Ovary (tissue), 10 donors: ENCODE measurements at places on chromosomes 7 and 10. TPM values are rescaled to one million over a fixed set of nuclear protein-coding genes. Genes with fewer than 3 reads are reported as not detected.
A peak's percentile ranks its signal among the peaks of the same experiment; 100 is the strongest.

DNA sequence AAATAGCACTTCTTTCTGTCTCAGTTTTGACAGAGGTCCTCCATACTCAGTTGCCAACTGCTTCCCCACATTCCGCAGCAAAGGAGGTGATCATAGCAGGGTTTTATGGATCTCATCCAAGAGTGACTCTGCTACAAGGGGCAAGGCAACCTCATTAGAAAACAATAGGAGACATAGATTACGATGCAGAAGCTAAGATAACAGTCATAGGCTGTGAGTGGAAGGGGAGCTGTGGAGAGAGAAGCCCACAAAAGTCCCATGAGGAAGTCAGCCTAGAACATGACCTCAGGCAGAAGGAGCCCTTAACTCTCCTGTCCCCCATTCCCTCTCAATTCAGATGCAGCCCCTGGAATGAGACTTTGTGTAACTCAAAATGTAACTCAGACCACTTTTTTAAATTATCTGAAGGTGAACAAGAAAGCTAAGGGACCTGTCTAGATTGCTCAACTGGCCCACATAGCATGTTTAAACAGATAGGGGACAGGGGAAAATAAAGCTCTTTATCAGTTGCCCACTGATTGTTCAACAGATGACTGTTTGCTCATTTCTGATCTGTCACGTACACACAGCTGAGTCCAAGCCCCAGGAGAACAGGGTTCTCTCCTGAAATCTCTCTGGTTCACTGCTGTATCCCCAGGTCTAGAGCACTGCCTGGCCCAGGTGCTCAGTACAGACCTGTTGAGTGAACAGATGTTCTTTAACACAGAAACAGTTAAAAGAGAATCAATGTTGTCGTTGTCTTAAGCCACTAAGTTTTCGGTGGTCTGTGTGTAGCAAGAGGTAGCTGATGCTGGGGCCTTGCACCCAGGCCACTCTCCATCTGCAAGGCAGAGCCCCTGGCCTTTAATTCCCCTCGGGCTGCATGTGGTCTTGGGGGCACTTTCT lies 1.5 kb upstream of the NCOA4 start:
- no peak overlapping the region for H3K27ac ChIP-seq
- H3K4me3 ChIP-seq, result no peak overlapping the region
- no peaks in the 10 kb centered on the region for H3K27me3 ChIP-seq
- no peak for DNase-seq
- peaks cover 9% of the 10 kb centered on the region for H3K4me1 ChIP-seq

GRCh38 chr10:456486-456885 lies 233.0 kb downstream of the DIP2C start:
- no peaks in the 10 kb centered on the region for H3K27me3 ChIP-seq
- no peak for DNase-seq
- no peak overlapping the region for H3K27ac ChIP-seq
- no peaks in the 10 kb centered on the region for H3K36me3 ChIP-seq

- DNase-seq, result no peak
- no peaks in the 10 kb centered on the region for H3K27me3 ChIP-seq
- no peaks in the 10 kb centered on the region for H3K36me3 ChIP-seq
- H3K27ac ChIP-seq, result no peak overlapping the region
- H3K4me1 ChIP-seq, result no peaks in the 10 kb centered on the region
Observed at GRCh38 chr10:27714349-27714748, 31.3 kb downstream of the MKX start.

The MEIG1 gene
- total RNA-seq, result not detected

- no peaks in the 10 kb centered on the region for H3K36me3 ChIP-seq
- DNase-seq, result no peak
- no peaks in the 10 kb centered on the region for H3K4me1 ChIP-seq
- H3K27me3 ChIP-seq, result no peaks in the 10 kb centered on the region
- no peak overlapping the region for H3K4me3 ChIP-seq
Observed at GRCh38 chr10:133557381-133557780, 8.0 kb downstream of the SYCE1 start.

DNA sequence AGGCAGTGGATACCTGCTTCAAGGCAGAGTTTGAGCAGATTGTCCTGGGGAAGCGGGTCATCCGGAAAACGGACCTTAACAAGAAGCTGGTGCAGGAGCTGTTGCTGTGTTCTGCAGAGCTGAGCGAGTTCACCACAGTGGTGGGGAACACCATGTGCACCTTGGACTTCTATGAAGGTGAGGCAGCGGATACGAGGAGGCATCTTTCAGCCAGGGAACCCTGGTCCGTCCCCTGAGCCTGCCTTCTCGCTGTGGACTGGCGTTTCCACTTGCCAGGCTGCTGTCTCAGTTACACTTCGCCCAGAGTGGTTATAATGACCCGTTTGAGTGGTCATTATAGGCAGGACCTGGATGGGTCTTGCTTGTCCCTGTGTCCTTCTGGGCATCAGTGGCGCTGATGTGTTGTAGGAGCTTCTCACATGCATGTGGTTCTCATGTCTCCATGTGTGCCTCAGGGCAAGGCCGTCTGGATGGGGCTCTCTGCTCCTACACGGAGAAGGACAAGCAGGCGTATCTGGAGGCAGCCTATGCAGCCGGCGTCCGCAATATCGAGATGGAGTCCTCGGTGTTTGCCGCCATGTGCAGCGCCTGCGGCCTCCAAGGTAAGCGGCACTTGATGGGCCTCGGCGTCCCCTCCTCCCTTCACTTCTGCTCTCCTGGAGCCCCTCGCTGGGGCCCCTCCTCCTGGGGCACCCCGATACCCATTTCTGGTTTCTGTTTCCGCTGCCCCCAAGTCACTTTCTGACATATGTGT lies 18.0 kb downstream of the UPP1 start:
- no peaks in the 10 kb centered on the region for H3K36me3 ChIP-seq
- DNase-seq, result no peak
- H3K27ac ChIP-seq, result no peak overlapping the region
- H3K4me3 ChIP-seq, result no peak overlapping the region
- H3K27me3 ChIP-seq, result no peaks in the 10 kb centered on the region

DNA sequence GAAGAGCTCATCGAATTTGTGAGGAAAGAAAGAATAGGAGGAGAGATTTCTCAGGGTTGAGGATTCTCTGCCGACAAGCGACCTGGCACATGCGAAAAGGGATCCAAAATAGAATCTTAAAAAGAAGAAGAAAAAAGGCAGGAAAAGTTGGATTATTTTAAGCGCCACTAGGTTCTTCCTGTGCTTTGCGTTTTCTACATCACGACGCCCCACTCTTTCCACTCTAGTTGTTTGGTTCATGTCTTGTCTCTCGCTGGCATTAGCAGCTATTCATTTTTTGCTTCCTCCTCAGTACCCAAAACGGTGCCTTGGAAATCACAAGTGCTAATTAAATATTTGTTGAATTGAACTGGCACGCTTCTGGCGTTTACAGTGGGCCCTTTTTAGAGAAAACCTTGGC lies 674 bp upstream of the FRA10AC1 start:
- no peaks in the 10 kb centered on the region for H3K36me3 ChIP-seq
- peaks cover 3% of the 10 kb centered on the region for H3K4me1 ChIP-seq
- no peaks in the 10 kb centered on the region for H3K27me3 ChIP-seq
- H3K27ac ChIP-seq, result peak overlapping the region; percentile 75
- DNase-seq, result no peak

- H3K4me1 ChIP-seq, result peaks cover 11% of the 10 kb centered on the region
- H3K27me3 ChIP-seq, result no peaks in the 10 kb centered on the region
- no peak overlapping the region for H3K27ac ChIP-seq
- no peaks in the 10 kb centered on the region for H3K36me3 ChIP-seq
Observed at GRCh38 chr10:30056281-30056680, 3.1 kb downstream of the JCAD start.

DNA sequence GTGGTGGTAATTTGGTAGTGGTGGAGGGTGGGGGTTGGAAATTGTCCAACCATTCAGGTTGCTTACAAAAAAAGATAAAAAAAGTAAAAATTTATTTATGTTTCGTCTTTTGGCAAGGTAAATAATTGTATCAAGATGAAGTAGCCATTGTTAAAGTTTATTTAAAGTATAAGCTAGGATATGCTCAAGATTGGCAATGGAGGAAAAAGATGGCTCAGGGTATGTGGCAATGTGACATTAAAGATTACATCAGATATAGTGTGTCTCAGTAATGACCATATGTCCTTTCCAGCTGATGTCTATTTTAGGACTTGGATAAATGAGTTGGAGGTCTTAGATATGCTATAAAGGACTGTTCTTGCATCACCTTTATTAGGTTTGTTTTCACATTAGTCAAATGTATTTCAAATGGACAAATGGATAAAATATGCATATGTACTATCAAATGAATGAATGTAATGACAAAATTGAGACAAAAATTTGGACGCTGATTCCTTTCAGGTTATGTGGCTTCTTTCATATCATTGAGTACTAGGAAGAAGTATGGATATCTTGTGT lies 60.9 kb downstream of the ST7 start:
- DNase-seq, result no peak
- H3K4me3 ChIP-seq, result no peak overlapping the region
- no peaks in the 10 kb centered on the region for H3K27me3 ChIP-seq
- H3K36me3 ChIP-seq, result no peaks in the 10 kb centered on the region
- no peak overlapping the region for H3K27ac ChIP-seq

The PCGF6 gene
- total RNA-seq, result 11.4 TPM

DNA sequence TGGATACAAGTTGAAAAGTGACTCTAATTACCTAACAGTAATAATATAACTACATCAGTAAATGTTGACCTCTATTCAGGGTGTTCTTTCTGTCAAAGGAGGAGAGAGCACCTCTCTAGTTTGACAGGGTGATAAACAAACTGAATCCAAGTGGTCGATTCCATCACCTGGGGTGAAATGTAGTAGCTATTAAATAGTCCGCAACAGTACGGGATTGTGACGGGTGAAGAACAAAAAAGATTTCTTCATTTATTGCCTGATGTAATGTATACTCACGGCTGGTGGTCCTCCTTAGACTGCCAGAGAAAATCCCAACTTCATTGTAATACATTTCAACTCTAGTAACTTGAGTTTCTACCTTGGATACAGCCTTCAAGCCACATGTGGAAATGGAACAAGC lies 292.5 kb upstream of the CELF2 start:
- H3K27me3 ChIP-seq, result no peaks in the 10 kb centered on the region
- H3K4me1 ChIP-seq, result no peaks in the 10 kb centered on the region
- no peaks in the 10 kb centered on the region for H3K36me3 ChIP-seq
- DNase-seq, result no peak
- H3K4me3 ChIP-seq, result no peak overlapping the region
- H3K27ac ChIP-seq, result no peak overlapping the region

- no peak overlapping the region for H3K27ac ChIP-seq
- H3K27me3 ChIP-seq, result no peaks in the 10 kb centered on the region
- H3K4me3 ChIP-seq, result peak overlapping the region; percentile 20
- DNase-seq, result peak; percentile 63
- peaks cover 2% of the 10 kb centered on the region for H3K4me1 ChIP-seq
Observed at GRCh38 chr7:92608380-92609322, 18.5 kb upstream of the FAM133B start.

The MYL7 gene
- 0.46 TPM for total RNA-seq

The CCDC3 gene
- total RNA-seq, result 23.9 TPM

GRCh38 chr7:80760292-80760691 lies 121.8 kb downstream of the CD36 start:
- no peak overlapping the region for H3K4me3 ChIP-seq
- H3K27me3 ChIP-seq, result no peaks in the 10 kb centered on the region
- H3K4me1 ChIP-seq, result peaks cover 2% of the 10 kb centered on the region

- no peaks in the 10 kb centered on the region for H3K36me3 ChIP-seq
- DNase-seq, result no peak
- H3K27ac ChIP-seq, result peak within 1 kb of the TSS; percentile 45
- H3K4me3 ChIP-seq, result peak within 1 kb of the TSS; percentile 58
Observed at GRCh38 chr10:3067118-3067858, at the start of gene PFKP. PFKP (plus strand) TSS chr10:3067548; CDS start chr10:3067596, 48 bp downstream.

GRCh38 chr10:125155101-125155500 lies 5.3 kb downstream of the CTBP2 start:
- peak overlapping the region; percentile 32 for H3K27ac ChIP-seq
- H3K36me3 ChIP-seq, result no peaks in the 10 kb centered on the region
- DNase-seq, result peak; percentile 19
- H3K4me3 ChIP-seq, result no peak overlapping the region
- peaks cover 25% of the 10 kb centered on the region for H3K4me1 ChIP-seq
- no peaks in the 10 kb centered on the region for H3K27me3 ChIP-seq

The CFAP70 gene
- total RNA-seq, result 3.5 TPM

GRCh38 chr7:41979834-41980307 lies 257.1 kb downstream of the GLI3 start:
- H3K27ac ChIP-seq, result no peak overlapping the region
- H3K4me3 ChIP-seq, result no peak overlapping the region
- no peaks in the 10 kb centered on the region for H3K27me3 ChIP-seq
- H3K36me3 ChIP-seq, result no peaks in the 10 kb centered on the region

The GPER1 gene
- total RNA-seq, result 3.2 TPM

DNA sequence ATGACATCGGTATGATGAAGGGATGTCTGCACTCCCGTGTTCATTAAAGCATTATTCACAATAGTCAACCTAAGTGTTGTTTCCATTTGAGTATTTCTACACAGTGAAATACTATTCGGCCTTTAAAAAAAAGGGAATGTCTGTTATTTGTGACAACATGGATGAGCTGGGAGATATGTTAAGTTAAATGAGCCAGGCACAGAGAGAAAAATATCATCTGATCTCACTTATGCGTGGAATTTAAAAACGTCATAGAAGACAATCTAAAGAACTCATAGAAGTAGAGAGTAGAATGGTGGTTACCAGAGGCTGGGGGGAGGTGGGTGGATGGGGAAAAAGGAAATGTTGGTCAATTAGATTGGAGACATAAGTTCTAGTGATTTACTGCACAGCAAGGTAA lies 753.3 kb downstream of the GRM8 start:
- H3K36me3 ChIP-seq, result no peaks in the 10 kb centered on the region
- no peak overlapping the region for H3K4me3 ChIP-seq
- H3K27me3 ChIP-seq, result no peaks in the 10 kb centered on the region
- no peak for DNase-seq
- H3K27ac ChIP-seq, result no peak overlapping the region
- H3K4me1 ChIP-seq, result no peaks in the 10 kb centered on the region

DNA sequence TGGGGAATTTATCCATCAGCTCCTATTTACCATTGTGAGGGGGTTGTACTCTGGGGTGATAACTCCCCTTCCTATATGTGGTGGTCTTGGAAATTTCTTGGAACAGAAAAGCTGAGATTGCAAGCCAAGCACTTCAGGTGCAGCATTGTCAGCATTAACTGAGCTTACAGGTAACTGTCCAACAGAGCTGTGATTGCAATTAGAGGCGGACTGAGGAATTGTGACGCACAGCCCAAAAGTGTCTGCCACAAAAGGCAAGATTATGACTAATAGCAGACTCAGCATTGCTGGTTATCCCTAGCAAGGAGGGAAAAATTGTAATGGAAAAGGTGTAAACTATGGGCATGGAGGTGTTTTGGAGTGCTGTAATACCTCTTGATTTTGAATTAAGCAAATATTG lies 126.1 kb upstream of the AGR3 start:
- H3K4me1 ChIP-seq, result no peaks in the 10 kb centered on the region
- no peak for DNase-seq
- no peak overlapping the region for H3K4me3 ChIP-seq
- no peaks in the 10 kb centered on the region for H3K36me3 ChIP-seq

GRCh38 chr10:83017076-83017867 lies 1122.0 kb upstream of the GHITM start:
- no peaks in the 10 kb centered on the region for H3K27me3 ChIP-seq
- H3K4me3 ChIP-seq, result no peak overlapping the region
- no peaks in the 10 kb centered on the region for H3K36me3 ChIP-seq
- DNase-seq, result no peak
- H3K27ac ChIP-seq, result no peak overlapping the region

GRCh38 chr10:75803816-75804552 lies 372.6 kb downstream of the LRMDA start:
- H3K4me3 ChIP-seq, result no peak overlapping the region
- no peaks in the 10 kb centered on the region for H3K36me3 ChIP-seq
- H3K4me1 ChIP-seq, result no peaks in the 10 kb centered on the region
- no peaks in the 10 kb centered on the region for H3K27me3 ChIP-seq
- no peak for DNase-seq
- H3K27ac ChIP-seq, result no peak overlapping the region
